ENCODE measurements at places on chromosomes 1 and 21.

DNA sequence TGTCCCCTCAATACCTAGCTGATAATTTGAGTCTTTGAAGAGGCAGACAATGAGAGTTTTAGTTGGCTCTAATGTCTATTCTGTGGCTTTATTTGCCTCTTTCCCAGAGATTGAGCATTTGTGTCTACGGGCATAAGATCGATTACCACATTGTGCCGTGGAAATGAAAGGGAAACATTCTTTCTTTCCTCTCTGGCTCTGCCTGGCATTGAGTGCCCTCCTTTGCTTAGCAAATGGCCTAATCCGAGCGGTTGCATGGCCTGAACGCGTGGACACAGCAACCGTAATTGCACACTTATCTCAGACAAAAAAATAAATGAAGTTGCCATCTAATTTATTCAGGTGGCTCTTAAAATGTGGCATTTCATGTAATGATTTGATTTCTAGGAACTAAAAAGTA lies 247.9 kb downstream of the ADGRL2 start:
- DNase-seq = no peak

GRCh38 chr1:210310562-210311153 lies 18.0 kb upstream of the HHAT start:
- no peak for DNase-seq

- DNase-seq = no peak
These were observed 92.6 kb downstream of the PAX7 start for GRCh38 chr1:18723206-18723605.

GRCh38 chr1:19101244-19101643 lies 108.8 kb downstream of the UBR4 start:
- DNase-seq = no peak

GRCh38 chr1:173414136-173414535 lies 63.0 kb upstream of the PRDX6 start:
- no peak for DNase-seq

DNA sequence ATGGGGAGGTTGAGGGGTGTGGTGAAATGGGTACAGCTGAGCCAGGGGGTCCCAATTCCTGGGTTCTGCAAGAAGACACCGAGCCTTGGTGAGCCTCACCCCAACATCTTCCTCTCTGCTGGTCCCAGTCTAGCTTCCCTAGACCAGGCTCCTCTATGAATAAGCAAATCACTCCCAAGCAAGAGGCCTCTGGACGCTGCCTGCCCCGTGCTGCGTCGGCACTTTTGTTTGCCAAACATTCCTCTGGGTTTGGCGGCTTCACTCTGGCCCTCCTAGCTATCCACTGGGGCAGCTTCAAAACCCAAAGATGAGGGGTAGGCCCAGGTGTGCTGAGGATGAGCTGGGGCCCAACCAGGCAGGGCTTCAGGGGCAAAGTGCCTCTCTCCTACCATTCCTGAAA lies 137.1 kb upstream of the CD34 start:
- DNase-seq = no peak

GRCh38 chr1:155250633-155251449 lies 4.4 kb downstream of the ENTREP3 start:
- DNase-seq = peak; percentile 95

GRCh38 chr1:227889863-227890405 lies 57.8 kb downstream of the WNT9A start:
- no peak for DNase-seq

GRCh38 chr1:70231475-70231874 lies 10.3 kb downstream of the SRSF11 start:
- no peak for DNase-seq

DNA sequence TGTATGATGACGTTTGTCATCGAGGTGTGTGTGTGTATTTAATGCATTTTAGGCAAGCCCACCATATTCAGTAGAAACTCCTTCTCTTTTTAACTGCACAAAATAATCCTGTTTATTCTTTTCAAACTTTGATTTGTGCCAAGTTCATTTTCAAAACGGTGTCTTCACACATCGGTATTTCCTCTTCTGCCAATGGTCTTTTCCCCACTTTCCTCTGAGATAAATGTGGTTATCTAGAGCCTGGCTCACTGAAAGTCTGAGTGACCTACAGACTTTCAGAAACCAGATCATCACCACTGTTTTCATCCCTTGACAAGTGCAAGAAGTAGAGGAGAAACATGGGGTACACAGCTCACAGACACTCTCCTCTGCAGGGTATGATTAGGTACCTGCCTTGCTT lies 69.4 kb downstream of the GPATCH2 start:
- no peak for DNase-seq

GRCh38 chr1:186994897-186995296 lies 166.1 kb downstream of the PLA2G4A start:
- no peak for DNase-seq

GRCh38 chr1:207088161-207088560 lies 499 bp upstream of the C4BPB start:
- DNase-seq = no peak

GRCh38 chr1:67908250-67908936 lies 75.1 kb upstream of the GNG12 start:
- DNase-seq = no peak

GRCh38 chr1:194280463-194280862 lies 1094.0 kb upstream of the B3GALT2 start:
- no peak for DNase-seq
